HepG2 (cell line): ENCODE measurements at places on chromosomes 2 and 18. TPM values are rescaled to one million over a fixed set of nuclear protein-coding genes. Genes with fewer than 3 reads are reported as not detected.

Gene BMP10
- not detected in 2 replicates for total RNA-seq

GRCh38 chr18:62338446-62339105, 13.5 kb downstream of the TNFRSF11A start:
- DNase-seq = no peak

DNA sequence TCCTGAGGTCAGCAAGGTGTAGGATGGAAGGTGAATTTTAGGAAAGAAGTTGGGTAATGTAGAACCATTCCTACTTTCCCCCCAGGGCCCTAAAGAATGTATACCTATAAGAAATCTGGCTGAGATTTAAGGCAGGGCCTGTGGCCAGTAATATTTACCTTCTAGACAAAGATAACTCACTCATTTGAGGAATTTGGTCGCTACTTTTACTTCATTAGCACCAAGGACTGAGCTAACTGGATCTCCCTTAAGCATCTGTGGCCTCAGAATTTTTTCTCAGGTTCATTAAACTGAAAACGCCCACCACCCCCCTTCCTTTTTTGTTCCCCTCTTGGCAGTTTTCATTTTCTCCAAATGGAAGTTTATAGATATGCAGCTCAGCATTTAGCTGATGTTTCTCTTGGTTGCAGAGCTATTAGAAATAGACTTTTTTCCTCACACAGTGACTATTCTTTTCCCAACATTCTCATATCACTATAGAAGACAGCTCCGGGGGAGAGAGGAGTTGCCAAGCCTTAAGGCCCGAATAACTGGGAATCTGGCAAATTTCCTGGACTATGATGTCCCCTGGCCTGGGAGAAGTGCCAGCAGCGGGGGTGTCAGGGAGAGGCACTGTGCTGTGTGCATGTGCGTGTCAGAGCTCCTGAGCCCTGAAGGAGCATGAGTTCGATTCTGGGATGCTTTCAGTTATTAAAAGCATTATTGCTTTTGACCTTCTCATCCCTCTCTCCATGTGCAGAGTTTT, 310.9 kb downstream of the PRKCE start:
- DNase-seq = no peak

GRCh38 chr18:70243131-70243929, 37.8 kb upstream of the RTTN start:
- DNase-seq = peak; percentile 12

Gene THSD7B
- 0.02 TPM in 1 of 2 replicates, not detected in the other for total RNA-seq

DNA sequence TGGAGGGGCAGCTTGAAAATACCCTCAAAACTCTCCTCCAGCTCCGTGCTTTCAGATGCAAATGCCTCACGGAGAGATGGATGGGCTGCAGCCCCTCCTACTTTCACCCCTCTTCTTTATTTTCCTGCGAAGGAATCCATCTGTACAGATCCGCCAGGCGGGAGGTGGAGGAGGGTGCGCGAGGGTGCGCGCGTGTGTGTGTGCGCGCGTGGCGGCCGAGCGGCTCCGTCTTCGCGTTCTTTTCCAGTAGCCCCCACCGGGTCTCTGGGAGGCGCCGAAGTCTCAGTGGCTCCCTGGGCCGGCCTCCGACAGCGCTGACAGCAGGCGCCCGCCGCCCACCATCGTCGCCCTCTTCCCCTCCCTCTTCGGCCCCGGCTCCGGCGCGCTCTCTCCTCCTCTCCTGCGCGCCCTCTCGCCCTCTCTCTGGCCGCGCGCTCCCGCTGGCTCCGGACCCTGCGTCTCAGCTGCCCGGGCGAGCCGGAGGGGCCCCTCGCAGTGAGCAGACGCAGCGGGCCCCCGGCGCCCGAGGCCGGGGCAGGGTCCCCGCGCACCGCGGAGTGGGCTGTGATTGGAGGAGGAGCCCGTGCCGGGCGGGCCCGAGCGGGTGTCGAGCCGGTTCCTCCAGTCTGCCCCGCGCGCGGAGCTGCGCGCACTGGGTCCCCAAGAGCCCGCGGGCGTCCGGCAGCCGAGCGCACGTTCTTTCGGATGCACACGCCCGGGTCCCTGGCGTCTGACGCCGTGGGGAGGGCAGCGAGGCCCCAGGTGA, at the start of gene CDH7:
Gene CDH7, plus strand, starts transcription at position 624 of the 766 bp plus-strand sequence. CDS start 11,831 bp downstream, outside the sequence.
- no peak for DNase-seq

DNA sequence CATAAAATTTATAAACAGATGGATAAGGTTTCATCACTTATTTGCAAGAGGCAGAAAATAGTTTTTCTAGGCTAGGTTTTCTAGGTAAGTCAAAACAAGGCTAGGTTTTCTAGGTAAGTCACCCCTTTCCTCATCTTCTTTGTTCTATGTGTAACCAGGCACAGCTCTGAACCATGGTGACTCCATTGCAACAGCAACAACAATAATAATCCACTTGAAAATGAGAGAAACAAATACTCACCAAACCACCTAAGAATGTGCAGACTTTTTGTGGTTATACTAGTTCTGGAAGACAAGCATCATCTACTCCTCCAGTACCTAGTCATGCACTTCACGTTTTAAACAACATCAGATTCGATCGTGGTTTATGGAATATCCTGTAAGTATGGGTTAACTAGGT, 237.4 kb upstream of the ACVR2A start:
- DNase-seq = no peak

- no peak for DNase-seq
Observed at GRCh38 chr2:2527148-2527547, 196.1 kb upstream of the MYT1L start.

Gene ACVR1C
- total RNA-seq = 0.59 and 1.0 TPM in 2 replicates

Gene EFR3B
- total RNA-seq = 0.42 and 0.56 TPM in 2 replicates

DNA sequence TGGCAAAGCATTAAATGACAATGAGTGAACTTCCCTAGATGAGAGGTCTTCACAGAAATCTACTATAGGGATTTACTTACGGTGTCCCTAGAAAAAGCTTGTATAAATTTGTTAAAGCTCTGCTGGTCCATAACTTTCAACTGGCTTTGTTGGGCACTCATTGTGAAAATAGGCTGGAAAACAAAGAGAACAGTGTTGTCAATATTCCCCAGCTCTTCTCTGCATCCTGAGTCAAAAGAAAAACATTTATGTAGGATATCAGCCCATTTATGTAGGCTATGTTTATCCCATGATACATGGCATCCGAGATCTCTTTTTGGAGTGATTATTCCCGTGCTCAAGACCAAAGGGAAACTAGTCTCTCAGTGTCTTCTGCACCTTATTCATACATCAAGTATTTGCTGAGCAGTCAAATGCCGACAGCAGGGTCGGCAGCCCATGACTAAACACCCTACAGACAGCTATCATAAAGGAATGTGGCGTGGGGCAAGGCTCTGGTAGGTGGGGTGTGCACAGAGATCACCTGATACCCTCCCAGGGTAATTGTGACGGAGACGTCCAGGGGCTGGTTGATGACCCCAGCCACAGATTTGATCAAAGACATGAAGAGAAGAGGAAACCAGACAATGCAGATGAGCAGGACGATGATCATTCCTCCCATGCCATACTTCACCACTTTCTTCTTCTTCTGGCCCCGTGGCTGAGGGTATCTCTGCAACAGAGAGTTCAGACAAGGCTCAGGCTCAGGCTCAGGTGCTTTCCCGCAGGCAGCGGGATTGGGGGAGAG, 155.9 kb downstream of the NAPG start:
- no peak for DNase-seq

Gene RBM43
- 0.31 and 0.52 TPM in 2 replicates for total RNA-seq

Gene CPSF3
- total RNA-seq = 93.0 and 128 TPM in 2 replicates

DNA sequence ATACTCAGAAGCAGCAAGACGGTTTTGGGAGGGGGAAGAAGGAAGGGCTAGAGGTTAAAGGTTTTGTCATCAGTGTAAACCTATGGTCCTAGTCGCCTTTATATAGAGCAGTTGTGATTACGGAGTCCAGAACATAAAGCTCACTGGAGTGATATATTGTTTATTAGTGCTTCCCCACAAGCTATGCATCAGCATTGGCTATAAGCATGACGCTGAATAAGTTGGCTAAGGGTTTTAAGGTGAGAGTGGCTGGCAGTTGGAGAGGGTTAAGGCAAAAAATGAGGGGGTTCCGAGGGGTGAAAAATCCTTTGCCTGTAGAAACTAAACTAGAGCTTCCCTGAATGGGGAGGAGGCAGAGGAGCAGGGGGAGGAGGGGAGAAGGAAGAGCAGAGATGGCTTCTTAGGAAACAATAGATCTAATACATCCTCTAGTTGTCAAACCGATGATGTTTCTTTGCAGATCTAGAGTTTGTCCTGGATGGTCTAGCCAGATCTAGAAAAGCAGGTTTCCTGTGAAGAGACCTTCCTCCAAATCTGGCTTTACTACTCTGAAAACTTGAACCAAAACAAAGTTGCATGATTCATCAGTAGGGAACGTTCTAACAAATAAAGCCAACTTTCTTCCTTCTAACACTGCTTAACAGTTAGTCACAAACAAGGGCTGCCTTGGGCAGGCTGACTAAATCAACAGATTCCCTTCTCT, 2.5 kb downstream of the KLF7 start:
- DNase-seq = peak; percentile 75

DNA sequence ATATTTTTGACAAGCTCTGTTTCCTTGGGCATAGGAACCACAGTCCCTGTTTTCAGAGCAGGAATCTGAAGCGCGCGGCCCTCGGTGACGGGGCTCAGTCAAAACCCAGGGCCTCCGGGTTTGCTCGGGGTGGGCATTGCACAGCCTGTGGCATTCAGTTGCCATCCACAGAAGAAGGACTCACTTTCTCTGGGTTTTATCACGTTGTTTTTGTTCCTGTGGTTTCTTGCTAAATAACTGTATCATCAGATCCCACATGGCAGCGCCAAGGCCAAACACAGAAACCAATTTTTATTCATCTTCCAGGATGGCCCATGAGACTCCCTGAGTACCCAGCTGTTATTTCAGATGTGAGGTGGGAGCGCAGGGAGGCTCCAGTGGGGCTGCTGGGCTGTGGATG, 35.6 kb downstream of the SGPP2 start:
- no peak for DNase-seq

Gene INHBB
- total RNA-seq = 0.17 and 0.20 TPM in 2 replicates

Gene PARD3B
- total RNA-seq = 1.2 and 2.3 TPM in 2 replicates

Gene LIMS3
- total RNA-seq = 0.69 and 1.3 TPM in 2 replicates

Gene PPP4R3B
- 53.0 and 86.9 TPM in 2 replicates for total RNA-seq

DNA sequence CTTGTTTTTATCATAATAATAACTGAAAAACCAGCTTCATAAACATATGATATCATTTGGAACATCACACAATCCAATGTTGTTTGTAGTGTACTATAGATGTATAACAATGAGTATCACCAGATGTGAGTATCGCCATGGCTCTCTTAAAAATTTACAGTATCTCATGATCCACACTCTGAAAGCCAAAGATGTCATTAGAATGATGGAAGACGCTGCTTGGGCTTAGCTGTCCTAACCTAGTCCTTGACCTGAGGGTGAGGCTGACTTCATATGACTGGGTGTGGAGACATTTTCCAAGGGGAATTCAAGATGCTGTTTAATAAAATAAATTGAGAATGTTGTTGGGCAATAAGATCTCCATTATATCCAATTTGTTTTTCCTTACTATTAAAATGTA, 242.6 kb downstream of the RIT2 start:
- DNase-seq = no peak

- DNase-seq = no peak
Observed at GRCh38 chr2:133654949-133655348, 86.7 kb upstream of the NCKAP5 start.

DNA sequence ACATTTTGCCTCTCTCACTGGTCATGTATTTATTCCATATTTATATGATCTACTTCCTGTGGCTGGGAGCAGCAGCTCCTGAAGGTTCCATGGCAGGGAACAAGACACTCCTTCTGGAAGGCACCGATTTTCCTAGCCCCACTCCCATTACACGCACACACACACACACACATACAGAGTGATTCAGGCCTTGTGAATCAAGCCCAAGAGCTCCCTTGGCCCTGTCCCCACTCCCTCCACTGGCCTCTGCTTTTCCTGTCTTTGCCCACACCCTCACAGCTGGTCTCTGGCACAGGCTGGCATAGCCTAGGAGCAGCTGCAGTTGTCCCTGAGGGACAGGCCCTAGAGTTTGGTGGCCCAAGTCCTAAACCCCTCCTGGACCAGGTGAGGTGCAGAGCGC, 201.7 kb downstream of the NAPG start:
- no peak for DNase-seq

DNA sequence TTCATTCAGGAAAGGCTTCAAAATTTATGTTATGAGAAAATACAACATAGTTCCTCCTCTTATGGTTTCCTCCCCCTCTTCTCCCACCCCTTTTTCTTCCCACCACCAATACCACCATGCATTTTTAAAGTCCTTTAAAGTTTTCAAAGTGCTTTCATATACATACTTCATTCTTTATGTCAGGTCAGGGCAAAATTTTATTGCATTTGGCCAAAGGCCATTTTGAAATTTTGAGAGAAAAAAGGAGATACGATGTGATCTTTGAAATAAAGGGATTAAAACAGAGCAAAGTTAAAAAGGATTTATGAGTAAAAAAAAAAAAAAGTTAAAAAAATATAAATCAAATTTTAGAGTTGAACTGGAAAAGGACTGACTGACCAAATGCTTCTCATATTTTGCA, 792.5 kb upstream of the FANCL start:
- DNase-seq = no peak

- DNase-seq = no peak
Observed at GRCh38 chr2:150188177-150188576, 299.3 kb downstream of the RND3 start.

Gene TUBB8B
- total RNA-seq = 0.71 and 0.98 TPM in 2 replicates

- DNase-seq = no peak
Observed at GRCh38 chr2:343355-343754, 55.5 kb upstream of the ALKAL2 start.

GRCh38 chr2:231050018-231050901, 6.4 kb upstream of the PSMD1 start:
- peak; percentile 100 for DNase-seq

- no peak for DNase-seq
Observed at GRCh38 chr2:29063646-29064345, 10.5 kb downstream of the PCARE start.

DNA sequence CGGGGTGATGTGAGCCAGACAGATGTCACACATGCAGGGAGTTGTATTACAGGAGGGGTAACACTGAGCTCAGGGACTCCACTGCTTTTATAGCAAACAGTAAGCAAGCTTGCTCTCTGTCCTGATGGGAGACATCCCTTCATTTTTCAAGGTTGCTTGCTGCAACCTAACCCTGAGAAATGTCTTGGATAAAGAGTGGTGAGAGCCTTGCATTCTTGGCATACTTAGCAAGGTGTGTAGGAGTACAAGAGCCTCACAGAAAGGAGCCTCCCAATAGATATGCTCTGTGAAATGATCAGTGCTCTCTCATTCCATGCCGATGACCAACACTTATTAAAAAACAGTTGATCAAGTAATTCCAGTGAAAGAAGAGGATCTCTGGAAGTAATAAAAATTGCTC, 8.1 kb downstream of the PFN4 start:
- no peak for DNase-seq

- no peak for DNase-seq
Observed at GRCh38 chr2:142617461-142617860, 260.0 kb upstream of the KYNU start.

DNA sequence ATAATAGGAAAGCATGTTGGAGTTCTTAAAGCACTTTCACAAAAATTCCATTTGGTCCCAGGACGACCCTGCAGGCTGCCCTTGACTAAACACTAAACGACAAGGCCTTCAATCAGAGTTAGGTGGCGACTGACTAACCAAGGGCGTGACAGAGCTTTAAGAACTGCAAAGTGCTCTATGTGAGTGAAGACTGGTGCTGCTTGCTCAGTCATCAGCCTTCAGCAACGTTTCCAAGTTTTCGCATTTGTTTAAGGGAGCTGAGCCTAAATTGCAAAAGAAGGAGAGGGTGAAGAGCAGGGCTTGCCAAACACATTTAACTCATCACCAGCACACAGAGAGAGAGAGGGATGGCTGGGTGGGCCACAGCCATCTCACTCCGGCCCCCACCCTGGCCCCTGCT, 204.7 kb upstream of the PID1 start:
- DNase-seq = no peak

- DNase-seq = no peak
Observed at GRCh38 chr2:105515581-105516415, 116.9 kb upstream of the FHL2 start.

- DNase-seq = no peak
Observed at GRCh38 chr2:191927319-191927867, 80.5 kb upstream of the CAVIN2 start.
